HepG2 (cell line): ENCODE measurements at places on chromosomes 11 and 22. TPM values are rescaled to one million over a fixed set of nuclear protein-coding genes. Genes with fewer than 3 reads are reported as not detected.

DNA sequence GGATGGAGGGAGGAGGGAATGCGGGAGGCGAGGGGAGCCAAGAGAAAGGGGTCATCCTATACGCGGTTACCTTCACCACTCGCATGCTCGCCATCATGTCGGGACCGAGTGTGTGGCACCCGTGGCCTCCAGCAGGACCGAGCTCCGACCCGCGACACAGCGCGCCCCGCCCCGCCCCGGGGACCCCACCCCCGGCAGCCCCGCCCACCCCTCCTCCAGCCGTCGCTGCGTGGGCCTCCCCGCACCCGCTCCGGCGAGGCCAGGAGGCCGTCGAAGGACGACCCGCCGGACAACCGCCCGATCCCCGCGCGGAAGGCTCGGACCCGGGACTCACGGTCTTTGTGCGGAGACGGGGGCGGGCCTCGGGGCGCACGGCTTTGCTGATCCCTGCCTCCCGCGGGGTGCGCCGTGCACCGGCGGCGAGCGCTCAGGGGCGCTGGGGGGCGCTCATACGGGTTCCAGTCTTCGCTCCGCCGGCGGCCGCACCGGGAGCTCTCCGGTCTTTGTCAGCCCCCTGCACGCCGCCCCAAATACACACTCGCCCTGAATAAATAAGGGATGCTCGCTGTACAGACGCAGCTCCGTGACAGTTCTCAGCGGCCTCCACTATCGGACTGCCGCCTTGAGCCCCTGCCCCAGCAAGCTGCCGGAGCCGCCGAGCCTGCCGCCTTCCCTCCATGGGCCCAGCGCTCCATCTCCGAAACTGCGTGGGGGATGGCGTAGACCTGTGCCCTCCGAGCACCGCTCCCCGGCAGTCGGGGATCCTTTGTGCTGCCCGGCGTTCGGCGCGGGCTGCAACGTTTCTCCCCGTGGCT, at the start of gene UBE2L6:
Gene UBE2L6, minus strand, starts transcription at position 158 of the 815 bp plus-strand sequence. Its CDS starts 61 bp downstream, at position 97.
- no peak for DNase-seq

- DNase-seq = no peak
Observed at GRCh38 chr11:45089251-45089650, 57.2 kb upstream of the PRDM11 start.

DNA sequence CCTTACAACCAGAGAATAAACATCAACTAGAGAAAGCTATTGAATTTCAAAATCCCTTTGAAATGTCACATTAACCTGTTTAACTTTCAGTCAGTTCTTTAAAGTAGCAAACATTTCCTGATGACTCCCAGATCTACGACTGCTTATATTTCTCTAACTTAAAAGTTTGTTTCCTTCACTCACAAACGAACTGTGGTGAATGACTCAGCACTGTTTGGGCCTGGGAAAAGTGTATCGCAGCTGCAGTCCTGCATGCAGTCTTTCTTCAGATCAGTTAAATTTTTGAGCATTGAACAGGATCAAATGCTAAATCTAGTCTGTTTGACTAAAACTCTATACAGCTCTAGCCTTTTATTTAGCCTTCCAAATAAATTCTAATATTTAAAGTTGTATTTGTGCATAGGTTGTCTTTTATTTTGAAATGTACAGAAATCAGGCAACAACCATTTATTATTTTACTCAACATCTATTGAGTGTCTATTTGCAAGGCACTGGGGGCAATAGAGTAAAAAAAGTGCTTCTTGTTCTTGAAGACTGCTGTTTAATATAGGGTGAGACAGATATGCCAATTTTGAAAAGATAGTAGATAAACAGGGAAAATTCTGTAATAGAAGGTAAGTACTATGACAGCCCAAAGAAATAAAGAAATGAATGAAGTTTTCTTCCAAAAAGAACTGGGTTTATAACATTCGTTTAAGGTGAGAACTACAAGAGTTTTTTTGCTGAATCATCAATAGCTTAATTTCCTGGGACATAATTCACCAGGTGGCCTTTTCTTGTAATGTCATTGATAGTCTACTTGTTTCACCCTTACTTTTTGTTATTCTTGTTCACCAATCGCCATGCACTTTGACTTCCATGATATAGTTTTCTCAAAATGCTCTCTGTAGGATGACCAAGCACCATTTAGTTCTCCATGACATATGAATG, 235.4 kb downstream of the METTL15 start:
- DNase-seq = peak; percentile 15

GRCh38 chr22:22129387-22129786, 115.2 kb upstream of the VPREB1 start:
- no peak for DNase-seq

DNA sequence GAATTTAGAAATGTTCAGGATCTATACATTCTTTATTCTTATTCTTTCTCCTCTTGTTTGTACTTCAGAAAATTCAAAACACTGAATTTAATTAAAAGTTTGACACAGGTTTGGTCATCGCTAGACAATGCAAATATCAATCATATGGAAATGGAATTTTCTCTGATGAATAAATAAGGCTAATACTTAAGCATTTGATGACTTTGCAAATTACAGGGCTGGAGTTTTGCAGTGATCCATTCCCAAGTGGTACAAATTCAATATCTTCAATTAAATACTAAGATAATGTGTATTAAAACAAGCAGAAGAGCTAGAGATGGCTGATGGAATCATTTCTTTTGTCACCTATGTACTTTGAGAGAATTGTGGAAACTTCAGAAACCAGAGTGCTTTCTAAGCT, 439.6 kb downstream of the DYNC2H1 start:
- DNase-seq = no peak

DNA sequence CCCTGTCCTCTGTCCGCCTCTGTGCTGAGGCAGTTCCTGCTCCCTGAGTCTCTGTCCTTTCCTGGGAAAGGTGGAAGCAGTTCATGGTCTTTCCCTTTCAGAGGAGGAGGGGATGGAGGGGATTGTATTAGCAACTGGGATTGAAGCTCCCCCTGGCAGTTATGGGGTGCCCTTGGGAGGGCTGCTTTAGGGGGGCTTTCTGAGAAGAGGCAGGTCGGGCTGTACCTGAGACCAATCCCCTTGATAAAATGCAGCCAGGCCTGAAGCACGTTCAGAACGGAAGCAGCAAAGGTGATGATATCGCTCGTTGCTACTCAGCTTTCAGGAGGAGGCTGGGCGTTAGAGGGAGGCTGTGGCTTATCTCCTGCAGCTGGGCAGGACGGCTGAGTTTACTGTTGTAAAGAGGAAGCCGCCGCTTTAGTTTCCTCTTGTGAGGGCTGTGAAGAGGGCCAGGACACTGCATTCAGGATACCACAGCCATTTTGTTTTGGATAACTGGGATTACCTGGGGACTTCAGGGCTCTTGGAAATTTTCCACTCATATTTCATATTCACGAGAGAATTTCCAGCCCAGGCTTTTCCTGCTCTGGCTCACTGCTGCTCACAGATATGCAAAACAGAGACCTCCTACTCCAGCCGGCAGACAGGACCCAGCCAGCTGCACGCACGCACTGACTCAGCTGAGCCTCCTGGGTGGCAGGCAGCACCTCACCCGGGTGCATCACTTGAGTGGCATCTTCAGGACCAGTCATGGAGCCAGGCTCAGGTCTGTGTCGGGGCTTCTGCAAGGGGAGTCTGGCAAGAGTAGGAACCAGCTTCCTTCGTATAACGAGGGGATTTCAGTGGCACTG, 798 bp downstream of the AMPD3 start:
- peak; percentile 25 for DNase-seq

GRCh38 chr11:393219-394033, 583 bp upstream of the PKP3 start:
- peak; percentile 54 for DNase-seq

KCNK7 gene
- not detected in 2 replicates for total RNA-seq

FGF3 gene
- total RNA-seq = not detected in 2 replicates

PDE2A gene
- total RNA-seq = not detected in 2 replicates

OR52H1 gene
- not detected in 2 replicates for total RNA-seq

SELENOM gene
- 2.4 and 4.1 TPM in 2 replicates for total RNA-seq
